T-cell (primary cell): ENCODE measurements at places on chromosomes 12 and 14. TPM values are rescaled to one million over a fixed set of nuclear protein-coding genes. Genes with fewer than 3 reads are reported as not detected.

The SALL2 gene
- total RNA-seq: 3.3 TPM

DNA sequence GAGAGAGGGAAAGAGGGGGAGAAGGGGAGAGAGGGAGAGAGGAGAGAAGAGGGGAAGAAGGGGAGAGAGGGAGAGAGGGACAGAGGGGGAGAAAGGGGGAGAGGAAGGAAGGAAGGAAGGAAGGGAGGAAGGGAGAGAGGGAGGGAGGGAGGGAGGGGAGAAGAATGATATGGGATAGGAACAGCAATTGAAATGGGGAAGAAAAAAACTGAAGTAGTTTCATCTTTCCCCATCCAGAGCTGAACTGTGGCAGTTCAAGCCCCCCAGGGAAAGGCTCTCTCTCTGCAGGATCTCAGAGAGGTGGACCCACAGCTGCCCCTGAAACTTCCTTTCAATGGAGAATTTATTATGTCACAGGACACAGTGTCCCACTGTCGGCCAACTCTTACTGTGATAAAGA lies 136.9 kb downstream of the DPF3 start:
- no peak for DNase-seq

GRCh38 chr12:130969223-130969622 lies 15.5 kb downstream of the ADGRD1 start:
- no peak for DNase-seq

The CDH24 gene
- 3.0 TPM for total RNA-seq

GRCh38 chr12:5417500-5417899 lies 14.4 kb upstream of the NTF3 start:
- DNase-seq: no peak

DNA sequence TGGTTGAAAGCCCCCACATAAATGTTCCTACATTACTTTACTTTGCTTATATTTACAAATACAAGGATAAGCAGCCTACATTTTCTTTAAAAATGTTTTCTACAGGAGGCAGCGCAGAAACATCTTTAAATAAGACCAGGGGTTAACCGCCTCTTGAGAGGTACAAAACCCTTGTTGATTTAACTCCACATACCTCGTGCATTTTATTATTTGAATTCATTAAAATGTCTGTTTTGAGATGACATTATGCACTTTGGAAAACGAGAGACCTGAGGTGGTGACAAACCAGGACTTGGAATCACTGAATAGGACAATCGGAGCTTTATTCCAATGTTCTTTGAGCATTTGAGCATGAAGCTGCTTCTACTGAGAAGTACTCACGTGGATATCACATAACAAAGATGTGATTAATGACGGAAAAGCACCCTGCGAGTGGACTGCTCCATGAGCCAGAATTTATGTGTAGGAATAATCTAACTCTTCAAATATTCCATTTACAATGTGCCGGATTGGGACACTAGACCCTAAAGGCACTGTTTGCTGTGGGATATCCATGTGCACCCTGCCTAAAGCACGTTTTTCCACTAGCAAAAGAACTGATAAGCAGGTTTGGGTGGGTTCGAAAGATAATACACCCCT lies 746 bp upstream of the DUSP16 start:
- DNase-seq: no peak

GRCh38 chr12:128977441-128977840 lies 124.2 kb downstream of the GLT1D1 start:
- no peak for DNase-seq

The KRT2 gene
- 0.82 TPM for total RNA-seq

DNA sequence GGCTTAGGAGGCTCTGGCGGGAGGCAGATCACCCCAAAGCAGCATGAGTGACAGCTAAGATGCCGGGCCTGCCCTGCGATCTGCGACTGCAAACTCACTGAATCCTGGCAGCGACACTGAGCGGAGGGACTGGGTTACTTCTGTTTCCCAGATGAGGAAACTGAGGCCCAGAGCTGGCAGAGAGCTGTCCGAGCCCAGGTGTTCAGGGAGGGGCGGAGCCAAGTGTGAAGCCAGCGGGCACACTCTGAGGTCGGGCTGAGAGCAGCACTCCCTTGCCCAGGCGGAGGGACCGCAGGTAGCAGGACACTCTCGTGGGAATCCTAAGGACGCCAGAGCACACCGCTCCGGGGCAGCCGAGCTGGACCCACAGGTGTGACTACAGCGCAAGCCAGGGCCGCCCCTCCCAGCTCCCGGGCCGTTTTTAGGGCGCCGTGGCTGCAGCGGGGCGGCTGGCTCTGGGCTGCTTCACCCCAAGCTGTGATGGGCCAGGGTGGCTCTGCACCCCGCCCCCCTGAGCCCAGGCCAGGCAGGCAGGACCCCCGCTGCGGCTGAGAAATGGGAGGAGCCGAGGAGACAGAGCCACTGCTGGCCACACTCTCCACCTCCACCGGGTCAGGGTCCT lies 27.4 kb downstream of the MMP17 start:
- DNase-seq: no peak

DNA sequence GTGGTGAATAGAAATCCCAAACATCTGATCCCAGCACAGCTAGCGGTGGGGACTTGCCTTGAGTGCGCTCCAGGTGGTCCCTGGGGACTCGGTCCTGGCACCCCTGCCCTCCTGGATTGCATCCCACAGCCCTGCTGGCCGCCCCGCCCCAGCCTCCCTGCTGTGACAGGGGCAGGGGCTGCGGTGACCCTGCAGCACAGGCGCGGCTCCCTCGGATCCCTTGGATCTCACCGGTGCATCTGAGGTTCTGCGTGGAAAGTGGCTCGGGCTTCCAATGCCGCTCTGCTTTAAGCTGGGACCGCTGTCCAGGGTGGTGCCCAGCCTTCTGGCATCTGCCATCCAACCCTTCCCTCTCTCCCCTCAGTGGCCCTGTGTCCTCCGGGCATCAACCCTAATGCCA lies 16.0 kb downstream of the ANKRD9 start:
- DNase-seq: no peak

GRCh38 chr14:34322940-34323418 lies 139.1 kb downstream of the SPTSSA start:
- DNase-seq: peak; percentile 48

The KRT83 gene
- total RNA-seq: not detected

The ANKRD33 gene
- total RNA-seq: not detected

The TPH2 gene
- 0.15 TPM for total RNA-seq

The ART4 gene
- not detected for total RNA-seq

- DNase-seq: no peak
Measured at GRCh38 chr14:47322751-47323150, 352.7 kb downstream of the MDGA2 start.

- DNase-seq: peak; percentile 64
Measured at GRCh38 chr14:51419685-51420084, 179.6 kb downstream of the TMX1 start.

The KRT71 gene
- not detected for total RNA-seq

GRCh38 chr12:76264611-76265012 lies 83.6 kb downstream of the BBS10 start:
- no peak for DNase-seq

The PTCSC3 gene
- total RNA-seq: not detected

The GPD1 gene
- 0.68 TPM for total RNA-seq

The PTGDR gene
- total RNA-seq: 4.2 TPM

GRCh38 chr12:111155020-111155419 lies 213.9 kb downstream of the PHETA1 start:
- no peak for DNase-seq

DNA sequence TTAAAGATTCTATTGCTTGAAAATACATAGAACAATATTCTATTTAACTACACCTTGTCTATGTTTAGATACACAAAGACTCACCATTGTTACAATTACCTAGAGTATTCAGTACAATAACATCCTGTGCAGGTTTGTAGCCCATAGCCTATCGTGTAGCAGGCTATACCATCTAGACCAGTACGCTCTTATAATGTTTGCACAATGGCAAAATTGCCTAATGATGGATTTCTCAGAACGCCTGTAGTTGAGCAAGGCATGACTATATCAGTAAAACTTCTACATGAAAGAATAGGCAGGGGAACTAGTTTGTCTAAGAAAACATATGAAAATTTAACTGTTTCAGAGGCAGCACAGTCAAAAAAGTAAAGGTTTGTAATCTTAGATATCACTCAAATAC lies 375.9 kb downstream of the DAD1 start:
- no peak for DNase-seq

DNA sequence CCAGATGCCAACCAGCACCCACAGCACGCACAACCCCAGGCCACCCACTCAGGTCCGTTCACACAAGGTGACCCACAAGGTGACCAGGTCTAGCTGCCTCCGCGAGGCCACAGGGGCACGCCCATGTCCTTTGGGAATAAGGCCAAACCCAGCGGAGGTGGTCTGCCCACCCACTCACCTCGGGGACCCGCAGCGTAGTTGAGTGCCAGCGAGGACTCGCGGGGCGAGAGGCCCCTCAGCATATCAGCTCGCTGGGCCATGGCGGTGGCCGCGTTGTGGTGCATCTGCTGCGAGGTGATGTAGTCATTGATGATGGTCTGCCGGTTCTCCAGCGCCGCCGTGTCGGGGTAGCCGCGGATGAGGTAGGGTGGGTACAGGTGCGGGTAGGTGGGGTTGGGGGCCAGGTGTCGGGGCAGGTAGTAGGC lies 46.8 kb downstream of the RFLNA start:
- no peak for DNase-seq

DNA sequence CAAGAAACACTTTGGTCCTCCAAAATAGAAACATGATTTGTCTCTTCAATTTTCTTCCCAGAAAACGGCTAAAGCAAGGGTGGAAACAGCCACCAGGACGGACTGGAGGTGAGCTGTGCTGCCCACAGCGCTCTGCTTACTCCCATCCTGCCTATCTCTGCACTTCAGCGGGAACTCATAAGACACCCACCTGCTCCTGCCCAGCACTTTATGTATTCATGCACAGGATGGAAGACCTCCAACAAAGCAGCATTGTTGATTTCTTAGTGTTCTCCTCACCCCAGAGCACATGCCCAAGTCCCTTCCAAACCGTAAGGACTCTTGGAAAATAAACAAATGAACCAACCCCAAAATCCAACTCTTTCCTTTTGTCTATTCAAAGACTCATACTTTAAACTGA lies 277.2 kb downstream of the MED13L start:
- DNase-seq: no peak

DNA sequence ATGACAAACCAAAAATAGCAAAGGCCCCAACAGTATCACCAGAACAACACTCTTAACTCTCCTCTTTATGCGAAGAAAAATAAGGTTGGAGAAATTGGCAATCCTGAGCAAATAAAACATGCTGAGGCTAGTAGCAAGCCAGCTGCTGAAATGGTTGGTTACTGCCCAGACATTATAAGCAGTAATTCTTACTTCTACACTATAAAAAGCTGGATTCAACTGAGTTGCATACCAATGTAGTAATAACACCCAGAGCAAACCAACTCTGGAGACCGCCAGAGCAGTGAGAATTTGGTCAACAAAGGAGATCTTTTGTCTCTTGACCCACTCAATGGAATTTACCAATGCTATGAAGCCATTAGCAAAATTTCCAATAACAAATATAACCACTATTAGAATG lies 628 bp downstream of the TAS2R30 start:
- no peak for DNase-seq

The C1QL4 gene
- not detected for total RNA-seq

The TAS2R42 gene
- total RNA-seq: not detected

The RDH16 gene
- total RNA-seq: 0.98 TPM

- DNase-seq: no peak
Measured at GRCh38 chr12:52715416-52715815, 12.1 kb upstream of the KRT77 start.

GRCh38 chr14:61145034-61145902 lies 135.9 kb downstream of the TMEM30B start:
- no peak for DNase-seq

GRCh38 chr14:103088921-103089320 lies 4.9 kb downstream of the LBHD2 start:
- no peak for DNase-seq

GRCh38 chr14:87084908-87085307 lies 908.1 kb downstream of the GALC start:
- no peak for DNase-seq

DNA sequence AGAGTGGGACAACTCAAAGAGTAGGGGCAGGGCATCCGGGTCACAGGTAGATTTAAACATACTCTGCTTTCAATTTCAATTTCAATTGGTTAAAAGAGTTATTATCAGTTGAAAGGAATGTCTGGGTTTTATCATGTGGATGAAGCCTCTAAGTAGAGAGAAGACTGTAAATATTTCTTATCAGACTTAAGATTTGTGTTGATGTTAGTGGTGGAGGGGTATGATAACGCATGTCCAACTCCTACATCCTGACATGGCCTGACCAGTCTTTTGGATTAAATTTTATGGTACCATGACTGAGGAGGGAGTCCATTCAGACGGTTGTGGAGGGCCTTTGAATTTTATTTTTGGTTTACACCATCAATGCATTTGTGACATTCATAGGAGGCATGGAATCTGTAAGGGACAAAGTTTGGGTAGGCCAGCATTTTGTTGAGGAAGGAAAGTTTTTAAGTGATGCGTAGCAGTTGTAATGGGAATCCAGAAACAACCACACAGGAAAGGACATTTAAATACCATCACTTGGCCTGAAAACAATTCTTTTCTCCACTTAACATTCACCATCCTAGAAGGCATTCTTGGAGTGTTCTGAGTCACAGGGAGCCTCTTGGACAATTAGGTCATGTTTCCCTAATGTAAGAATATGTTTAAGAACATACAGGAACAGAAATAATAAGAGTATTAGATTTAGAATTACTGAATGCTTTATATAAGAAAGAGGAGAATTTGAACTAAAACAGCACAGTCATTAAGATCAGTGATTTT lies 371.9 kb downstream of the ATP23 start:
- DNase-seq: no peak

The OTX2 gene
- not detected for total RNA-seq

DNA sequence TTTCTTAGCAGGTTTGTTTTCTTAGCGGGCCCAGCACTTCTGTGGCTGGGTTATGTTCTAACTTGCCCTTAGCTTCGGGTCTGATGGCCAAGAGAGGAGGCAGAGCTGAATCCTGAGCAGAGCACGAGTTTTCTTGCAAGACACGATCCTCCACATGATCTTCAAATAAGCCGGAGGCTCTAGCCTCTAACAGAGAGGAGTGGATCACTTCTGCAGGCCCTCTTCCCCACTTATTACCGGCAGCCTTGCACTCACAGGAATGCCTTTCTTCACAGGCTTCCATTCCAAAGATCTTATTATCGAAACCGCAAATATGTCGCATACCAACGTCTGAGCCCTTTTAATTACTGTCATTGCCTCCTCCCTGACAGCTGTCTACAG lies 79.5 kb downstream of the SINHCAF start:
- no peak for DNase-seq

The TSPAN19 gene
- not detected for total RNA-seq

The EXOC5 gene
- 45.1 TPM for total RNA-seq

GRCh38 chr12:104740668-104741067 lies 217.4 kb downstream of the SLC41A2 start:
- no peak for DNase-seq

- DNase-seq: no peak
Measured at GRCh38 chr12:72337382-72337781, 65.2 kb downstream of the TRHDE start.

DNA sequence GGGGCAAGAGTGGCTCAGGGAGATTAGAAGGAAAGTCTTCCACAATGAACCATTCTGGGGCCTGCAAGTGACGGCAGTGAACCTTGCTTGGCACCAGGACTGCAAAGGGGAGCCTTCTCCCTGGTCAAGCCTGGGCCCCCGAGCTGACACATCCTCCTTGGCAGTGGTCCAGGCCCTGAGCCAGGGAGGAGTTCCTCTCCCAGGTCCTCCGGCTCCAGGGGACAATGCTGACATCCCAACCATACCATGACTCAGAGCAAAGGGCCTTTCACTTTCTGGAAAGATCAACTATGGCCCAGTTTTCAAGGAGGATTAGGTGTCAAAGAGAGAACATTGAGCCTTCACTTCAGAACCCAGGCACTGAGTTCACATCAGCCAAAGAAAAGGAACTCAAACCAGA lies 756.5 kb upstream of the TBX3 start:
- DNase-seq: no peak

The ZC3H10 gene
- total RNA-seq: 11.4 TPM

The KRT79 gene
- total RNA-seq: not detected

The LTBP2 gene
- total RNA-seq: 0.39 TPM

The TSPAN9 gene
- 0.70 TPM for total RNA-seq
